ENCODE measurements at places on chromosomes 6 and 20.

DNA sequence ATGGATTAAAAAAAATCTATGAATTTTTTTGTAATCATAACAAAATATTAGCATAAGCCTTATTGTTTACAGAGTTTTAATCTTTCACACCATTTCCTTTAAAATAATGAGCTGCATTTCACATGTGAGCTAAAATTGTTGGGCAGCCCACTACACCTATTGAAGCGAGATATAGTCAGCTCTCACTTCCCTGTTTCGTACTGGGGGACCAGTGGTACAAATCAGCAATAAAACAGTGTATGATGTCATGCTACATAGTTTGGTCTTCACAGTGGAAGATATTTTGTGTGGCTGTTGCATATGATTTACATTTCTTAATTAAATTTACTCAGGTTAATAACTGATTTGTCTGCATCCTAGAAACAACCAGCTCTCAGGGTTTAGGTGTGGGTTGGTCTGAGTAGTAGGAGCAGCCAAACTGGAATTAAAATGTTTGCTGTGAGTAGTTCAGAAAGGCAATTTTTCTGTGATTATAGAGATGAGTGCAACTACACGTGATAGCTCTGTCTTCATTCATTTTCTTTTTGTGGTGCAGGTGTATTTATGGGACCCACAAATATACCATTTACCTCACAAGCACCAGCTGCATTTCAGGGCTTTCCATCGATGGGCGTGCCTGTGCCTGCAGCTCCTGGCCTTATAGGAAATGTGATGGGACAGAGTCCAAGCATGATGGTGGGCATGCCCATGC, 99.3 kb downstream of the B3GAT2 start:
- DNase-seq: no peak

GRCh38 chr6:15359335-15359862, 113.5 kb downstream of the JARID2 start:
- peak; percentile 35 for DNase-seq

DNA sequence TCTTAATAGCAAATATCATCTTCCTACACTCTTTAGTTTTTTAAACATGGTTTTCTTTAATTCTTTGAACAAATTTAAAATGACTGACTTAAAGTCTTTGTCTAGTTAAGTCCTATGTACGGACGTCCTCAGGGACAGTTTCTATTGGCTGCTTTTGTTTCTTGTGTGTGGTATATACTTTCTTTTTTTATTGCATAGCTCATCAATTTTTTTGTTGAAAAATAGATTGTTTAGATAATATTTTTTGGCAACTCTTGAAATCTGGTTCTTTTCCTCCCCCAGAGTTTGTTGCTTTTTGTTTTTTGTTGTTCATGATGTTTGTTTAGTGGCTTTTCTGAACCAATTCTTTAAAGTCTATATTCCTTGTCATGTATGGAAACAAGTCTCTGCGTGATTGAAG, 479.8 kb downstream of the PREX1 start:
- no peak for DNase-seq

DNA sequence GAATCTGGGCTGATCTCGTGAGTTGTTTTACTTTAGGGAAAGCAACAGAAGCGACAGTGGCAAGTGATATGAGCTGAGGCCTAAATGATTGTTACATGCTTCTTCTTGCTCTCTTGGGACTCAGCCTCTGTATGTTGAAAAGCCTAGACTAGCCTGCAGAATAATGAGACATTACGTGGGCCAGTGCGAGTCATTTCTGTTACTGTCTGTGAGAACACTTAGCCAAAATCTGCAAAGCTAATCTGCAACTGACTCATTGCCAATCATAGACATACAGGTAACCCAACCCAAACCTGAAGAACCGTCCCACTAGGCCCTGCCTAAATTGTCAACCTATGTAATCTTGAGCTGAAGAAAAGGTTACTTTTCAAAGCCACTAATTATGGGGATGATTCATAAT, 77.4 kb upstream of the F13A1 start:
- no peak for DNase-seq

- DNase-seq: no peak
These were observed 64.1 kb downstream of the KIZ start for GRCh38 chr20:21189761-21190523.

GRCh38 chr20:34164381-34164984, 52.4 kb upstream of the EIF2S2 start:
- DNase-seq: no peak

- DNase-seq: no peak
These were observed 212.6 kb downstream of the PLCB1 start for GRCh38 chr20:8344631-8345030.

DNA sequence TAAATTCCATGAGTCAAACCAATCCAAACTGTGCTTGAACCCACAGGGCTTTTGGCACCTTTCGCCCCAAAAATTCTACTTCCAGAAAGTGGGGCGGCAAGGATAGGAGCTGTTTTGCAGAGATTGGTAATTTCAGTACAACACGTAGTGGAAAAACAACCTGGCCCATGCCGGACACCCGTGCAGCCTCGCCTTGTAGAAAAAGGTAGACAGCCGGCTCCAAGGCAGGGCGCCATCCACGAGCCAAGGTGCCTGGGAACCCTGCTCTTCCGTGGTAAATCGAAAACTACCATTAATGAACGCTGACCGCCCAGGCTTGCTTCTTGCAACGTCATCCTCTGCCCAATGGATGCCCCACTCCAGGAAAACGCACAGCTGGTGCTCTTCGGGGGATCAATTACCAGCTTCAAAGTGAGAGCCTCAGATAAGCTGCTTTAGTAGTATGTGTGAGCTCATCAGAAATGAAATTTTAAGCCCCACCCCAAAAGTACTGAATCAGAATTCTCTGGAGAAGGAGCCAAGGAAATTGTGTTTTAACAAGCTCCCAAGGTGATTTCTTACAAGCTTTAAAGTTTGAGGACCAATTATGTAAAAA, 1.8 kb downstream of the OOEP start:
- no peak for DNase-seq

DNA sequence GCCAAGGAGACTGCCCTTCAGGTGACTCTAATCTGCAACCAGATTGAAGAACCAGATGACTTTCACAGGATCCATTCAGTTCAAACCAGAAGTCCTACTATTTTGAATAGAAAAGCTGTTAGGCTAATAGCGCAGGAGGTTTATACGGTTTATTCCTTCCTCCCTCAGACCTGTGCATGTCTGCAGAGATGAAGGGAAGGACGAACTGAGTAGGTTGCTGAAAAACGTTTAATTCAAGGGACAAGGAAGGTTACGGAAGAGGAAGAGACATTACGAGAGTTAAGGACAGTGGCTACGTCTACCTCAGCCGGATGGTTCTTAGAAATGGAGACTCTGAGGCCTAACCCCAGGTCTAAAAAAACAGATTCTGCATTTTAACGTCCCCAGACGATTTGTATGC, 978 bp downstream of the AURKA start:
- DNase-seq: no peak

DNA sequence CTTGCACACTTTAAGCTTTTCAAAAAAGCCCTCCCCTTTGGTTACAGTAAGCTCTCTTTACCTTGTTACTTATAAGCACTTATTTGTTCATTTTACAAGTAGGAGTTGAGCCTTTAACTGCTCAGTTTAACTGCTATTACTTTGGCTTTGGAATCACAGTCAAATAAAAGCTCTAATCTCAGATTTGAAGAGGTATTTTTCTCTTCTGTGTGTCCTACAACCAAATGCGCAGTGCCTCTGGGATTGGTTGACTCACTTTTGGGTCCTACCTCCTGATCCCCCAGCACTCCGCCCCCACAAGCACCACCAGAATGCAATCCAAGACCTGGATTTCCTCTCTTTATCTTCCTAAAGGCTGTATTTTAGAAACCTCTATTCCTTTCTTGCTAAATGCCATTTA, 2.5 kb downstream of the NCOA7 start:
- DNase-seq: no peak

- DNase-seq: no peak
These were observed 132.6 kb upstream of the RIN2 start for GRCh38 chr20:19625426-19625825.

DNA sequence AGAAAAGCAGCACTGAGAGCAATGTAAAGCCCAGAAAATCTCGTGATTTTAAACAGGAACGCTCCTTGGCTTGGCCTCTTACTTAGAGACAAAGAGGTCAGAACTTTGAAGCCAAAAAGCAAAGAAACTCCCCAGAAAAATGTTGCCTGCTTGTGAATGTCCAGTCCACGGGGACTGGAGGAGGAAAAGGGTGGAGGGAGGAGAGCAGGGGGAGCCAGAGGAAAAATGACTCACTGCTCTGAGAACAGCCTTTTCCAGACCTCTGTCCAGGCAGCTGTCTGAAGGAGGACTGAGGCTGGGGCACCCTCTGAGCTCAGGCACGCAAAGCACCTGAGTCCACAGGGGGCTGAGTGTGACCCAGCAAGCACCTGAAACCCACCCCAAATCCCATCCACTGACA, 64.7 kb downstream of the TRAM2 start:
- peak; percentile 83 for DNase-seq

DNA sequence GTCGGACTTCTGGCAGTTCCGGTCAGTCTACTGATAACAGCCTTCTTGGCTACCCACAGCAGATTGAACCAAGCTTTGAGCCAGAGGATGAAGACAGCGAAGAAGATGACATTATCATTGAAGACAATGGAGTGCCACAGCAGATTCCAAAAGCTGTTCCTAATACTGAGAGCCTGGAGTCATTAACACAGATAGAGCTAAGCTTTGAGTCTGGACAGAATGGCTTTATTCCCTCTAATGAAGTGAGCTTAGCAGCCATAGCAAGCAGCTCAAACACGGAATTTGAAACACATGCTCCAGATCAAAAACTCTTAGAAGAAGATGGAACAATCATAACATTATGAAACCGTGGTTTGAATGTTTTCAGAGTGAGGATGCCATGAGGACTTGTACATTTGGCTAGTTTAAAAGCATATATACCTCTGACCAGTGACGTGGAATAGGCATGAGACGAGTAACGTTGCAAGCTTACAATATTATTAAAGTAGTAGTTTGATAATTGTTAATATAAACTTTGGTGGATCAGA, 18.8 kb downstream of the PARD6B start:
- DNase-seq: no peak

DNA sequence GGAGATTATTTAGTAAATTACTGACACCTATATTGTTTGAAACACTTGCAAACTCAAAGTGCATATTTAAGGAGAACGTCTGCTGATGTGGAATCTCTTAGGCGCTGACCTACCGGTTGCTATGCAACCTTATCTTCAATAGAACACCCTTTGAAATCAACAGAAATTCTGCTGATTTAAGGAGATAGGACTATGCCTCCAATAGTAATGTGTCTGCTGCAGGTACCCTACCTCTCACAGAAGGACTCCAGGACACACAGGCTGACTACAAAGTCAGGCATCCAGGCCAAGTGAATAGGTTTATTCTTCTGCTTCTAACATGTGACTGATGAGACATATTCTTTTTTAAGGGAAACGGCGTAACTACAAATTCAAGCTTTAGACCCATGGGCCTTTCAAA, 311.7 kb downstream of the CBLN4 start:
- DNase-seq: no peak

- DNase-seq: no peak
These were observed 497.5 kb downstream of the MAFB start for GRCh38 chr20:40191573-40191972.

GRCh38 chr20:22586645-22587310, 2.4 kb upstream of the FOXA2 start:
- no peak for DNase-seq

DNA sequence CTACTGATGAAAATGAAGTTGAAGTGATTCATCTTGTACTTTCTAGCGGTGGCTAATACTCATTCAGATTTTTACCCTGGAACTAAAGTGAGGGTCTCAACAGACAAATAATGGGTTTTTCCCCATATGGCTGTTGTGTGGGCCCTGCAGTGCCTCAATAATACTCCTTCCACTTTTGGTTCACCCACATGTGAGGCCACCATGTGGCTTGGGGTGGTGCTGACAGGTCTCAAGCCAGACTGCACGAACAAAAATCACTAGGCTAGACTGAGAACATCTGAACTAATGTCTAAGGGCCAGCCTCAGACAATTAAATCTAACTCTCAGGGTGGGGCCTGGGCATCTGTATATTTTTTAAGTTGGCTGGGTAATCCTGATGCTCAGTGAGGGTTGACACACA, 7.9 kb upstream of the COL12A1 start:
- DNase-seq: no peak

DNA sequence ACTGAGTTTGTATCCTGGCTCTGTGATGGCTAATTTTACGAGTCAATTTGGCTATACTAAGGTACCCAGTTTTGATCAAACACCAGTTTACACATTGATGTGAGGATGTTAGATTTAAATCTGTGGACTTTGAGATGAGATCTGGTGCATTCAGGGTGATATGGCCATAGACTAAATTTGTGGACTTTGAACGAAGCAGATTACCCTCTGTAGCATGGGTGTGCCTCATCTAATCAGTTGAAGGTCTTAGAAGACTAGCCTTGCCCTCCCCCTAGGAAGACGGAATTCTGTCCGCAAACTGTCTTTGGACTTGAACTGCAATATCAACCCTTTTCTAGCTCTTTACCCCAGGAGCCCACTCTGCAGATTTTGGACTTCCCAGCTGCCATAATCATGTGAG, 547.8 kb upstream of the CITED2 start:
- no peak for DNase-seq

DNA sequence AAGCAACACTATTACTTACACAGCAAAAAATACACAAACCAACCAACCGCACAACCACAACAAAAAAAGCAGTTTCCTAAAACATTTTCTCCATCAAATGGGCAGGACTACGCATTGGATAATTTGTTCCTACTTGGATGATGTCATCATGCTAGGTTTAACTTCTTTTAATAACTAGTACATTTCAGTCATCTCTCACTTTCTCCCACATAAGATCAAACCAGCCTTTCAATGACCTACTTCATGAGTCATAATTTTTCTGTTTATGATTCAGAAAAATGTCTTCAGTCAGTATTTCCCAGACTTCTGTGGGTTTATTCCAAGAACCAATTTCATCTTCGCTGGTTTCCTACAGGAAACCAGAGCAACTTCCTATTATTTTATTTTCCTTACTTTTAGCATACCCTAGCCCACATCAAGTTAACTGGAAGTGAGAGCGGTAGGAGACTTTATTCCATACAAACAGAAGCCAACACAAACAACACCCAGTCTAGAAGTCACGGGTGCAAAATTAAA, 134.2 kb downstream of the GMDS start:
- no peak for DNase-seq
